ENCODE measurements at places on chromosomes 2 and 18.

GRCh38 chr2:64165706-64166105 lies 21.5 kb upstream of the PELI1 start:
- no peak for DNase-seq

- no peak for DNase-seq
These were observed 247.5 kb downstream of the KCNJ3 start for GRCh38 chr2:154945984-154946383.

- peak; percentile 91 for DNase-seq
These were observed at the start of gene DLGAP1 for GRCh38 chr18:4455113-4455811. DLGAP1 (minus strand) TSS chr18:4455307.

GRCh38 chr18:55732227-55733106 lies 144.5 kb upstream of the TCF4 start:
- no peak for DNase-seq

DNA sequence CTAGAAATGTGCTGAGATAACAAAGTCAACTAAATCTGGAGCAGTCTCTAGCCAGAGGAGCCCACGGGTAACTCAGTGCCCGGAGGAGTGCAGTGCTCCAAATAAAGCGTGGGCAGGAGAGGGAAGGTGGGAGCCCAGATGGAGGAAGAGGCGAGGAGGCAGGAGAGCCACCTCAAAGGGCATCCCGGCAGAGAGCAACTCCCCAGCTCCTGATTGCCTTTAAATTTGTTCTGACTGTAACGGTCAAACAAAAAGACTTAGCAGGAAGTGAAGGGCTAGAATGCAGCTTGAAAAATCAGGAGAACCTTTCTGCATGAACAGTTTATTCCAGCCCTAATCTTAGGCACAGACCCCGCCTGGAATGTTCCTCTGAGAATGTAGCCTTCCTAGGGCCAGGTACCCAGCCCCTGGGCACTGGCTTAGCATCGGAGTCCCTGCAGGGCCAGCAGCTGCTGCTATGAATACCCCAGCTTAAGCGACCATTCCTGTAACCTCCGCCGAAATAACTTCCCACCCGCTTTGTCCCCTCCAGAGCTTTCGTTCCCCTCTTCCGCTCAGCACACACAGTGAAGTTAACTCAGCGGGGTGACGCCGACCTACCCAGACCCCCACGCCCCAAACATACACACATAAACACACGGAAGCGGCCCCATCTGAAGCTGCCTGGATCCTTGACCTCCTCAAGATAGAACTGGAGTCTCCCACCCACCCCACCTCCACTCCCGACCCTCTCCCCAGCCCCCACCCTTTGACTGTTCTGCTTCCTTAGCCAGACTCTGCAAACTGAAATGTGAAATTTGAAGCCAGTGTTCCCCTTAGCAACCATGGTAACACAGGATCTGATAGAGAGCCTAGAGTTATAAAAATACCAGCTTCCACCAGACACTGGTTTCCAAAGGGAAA lies 123.2 kb downstream of the SMAD7 start:
- peak; percentile 82 for DNase-seq

DNA sequence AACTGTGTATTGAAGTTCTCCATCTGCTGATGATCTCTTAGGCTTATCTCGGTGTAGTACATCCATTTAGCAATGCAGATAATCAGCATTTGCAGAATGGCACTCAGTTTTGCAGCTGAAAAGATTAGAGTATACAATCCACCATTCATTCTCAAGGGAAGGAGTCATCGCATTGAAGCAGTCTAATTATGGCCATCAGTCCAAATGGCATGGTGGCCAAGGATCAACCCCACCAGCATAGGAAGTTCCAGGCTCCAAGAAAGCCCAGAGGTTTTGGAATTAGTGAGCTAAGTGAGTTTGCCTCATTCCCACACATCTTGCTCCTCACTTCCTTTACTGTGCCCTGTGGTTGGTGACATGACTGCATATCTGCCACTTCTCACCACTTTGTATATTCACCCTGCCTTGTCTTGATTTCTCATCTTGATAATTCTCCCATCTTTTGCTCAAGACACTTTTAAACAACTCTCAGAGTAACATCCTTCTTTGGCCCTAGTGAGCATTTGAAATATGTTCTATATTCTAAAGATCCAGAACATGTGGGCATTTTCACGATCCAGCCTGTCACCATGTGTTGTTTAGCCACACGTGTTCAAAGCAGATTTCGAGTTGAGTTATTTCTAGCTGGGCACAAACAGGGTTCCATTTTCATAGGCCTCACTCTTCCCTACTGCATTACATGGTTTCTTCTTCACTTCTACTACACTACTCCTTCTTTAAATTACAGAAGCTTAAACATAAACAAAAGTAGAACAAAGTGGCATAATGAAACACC lies 1119.8 kb downstream of the TSN start:
- no peak for DNase-seq

DNA sequence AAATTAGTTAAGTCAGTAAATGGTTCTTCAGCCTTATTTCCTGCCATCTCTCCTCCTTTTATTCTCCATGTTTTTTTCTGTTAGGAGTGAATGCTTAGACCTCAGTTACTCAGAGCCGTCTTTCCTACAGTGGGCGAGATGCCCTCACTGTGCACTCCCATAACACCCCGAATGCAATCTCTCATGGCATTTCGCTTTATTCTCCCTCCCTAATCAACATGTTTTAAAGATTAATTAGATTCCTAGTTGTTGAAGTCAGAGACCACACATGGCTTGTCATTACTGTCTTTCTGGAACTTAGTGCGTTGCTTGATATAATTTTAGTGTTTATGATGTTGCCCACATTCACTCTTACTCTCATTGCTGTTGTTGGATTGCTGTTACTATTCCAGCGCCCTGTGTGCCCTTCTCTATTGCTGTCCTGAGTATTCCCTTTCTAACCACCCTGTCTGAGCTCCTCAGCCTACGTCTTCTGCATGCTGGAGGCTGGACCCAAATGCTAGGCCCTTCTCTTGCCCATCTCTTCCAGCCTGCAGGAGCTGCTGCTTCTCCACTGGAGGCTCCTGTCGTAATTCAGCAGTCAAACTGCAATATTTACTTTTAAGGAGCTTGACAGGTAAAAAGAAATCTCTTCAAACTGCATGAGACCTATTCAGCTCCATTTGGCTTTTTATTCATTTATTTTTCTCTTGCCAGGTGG lies 99.3 kb downstream of the MAP2 start:
- DNase-seq: no peak

DNA sequence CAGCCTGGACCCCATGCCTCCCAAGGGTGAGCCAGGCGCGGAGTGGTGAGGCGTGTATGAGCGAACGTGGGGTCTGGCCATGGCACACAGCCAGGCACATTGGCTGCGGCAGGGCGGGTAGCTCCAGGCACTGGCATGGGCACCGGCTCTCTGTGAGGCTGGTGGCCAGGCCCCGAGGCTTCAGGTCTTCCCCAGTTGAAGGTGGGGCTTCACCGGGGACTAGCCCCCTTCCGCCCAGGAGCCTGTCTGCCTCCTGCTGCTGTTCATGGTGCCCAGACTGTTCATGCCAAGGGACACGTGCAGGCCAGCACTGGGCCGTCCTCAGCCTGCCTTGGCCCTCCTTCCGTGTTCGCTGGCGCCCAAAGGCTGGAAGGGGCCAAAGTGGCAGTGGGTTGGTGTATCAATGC lies 26.8 kb downstream of the DDX1 start:
- DNase-seq: no peak

DNA sequence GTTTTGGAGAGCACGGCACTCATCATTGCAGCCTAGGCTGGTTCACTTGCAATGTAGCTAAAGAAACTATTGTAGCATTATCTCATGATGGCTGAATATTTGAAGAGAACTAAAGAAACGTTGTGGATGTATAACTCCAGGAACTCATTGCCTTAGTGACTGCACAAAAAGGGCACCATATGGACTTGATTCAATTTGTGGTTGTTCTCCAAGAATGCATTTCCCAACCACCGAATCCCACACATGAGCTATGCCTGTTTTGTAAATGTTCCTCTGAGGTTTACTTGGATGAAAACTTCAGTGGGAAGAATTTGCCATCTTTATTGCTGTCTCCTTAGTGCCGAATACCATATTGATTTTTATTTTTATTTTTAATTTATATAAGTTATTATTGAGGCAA lies 43.5 kb downstream of the DOK6 start:
- DNase-seq: no peak

GRCh38 chr2:235052514-235053354 lies 100.9 kb downstream of the SH3BP4 start:
- DNase-seq: no peak

- DNase-seq: no peak
These were observed 12.1 kb upstream of the TTC39C start for GRCh38 chr18:24002479-24002878.

DNA sequence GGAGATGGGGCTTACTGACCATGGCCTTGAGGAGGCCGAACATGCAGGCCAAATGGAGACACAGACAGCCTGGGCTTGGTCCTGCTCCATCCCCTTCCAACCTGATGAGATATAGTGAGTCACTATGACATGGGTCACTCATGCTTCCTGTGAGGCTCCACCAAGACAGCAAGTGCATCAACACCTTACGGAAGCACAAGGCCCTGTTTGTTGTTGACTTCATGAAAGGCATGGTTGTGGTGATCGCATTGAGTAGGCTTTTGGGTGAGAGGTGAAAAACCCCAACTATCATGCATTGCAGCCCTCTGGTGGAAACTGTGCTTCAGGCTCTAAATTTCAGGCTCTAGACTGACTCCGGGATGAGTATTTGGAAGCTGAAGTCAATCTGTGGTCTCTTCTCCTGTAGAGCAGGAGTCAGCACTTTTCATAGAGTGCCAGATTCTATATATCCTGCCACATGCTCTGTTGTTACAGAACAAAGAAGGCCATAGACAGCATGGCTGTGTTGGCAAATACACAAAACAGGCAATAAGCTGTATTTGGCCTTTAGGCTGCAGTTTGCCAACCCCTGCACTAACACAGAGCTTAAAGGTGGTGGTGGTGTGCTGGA lies 10.1 kb downstream of the IL37 start:
- DNase-seq: no peak

- DNase-seq: no peak
These were observed 271.8 kb upstream of the HS6ST1 start for GRCh38 chr2:128590309-128591021.

DNA sequence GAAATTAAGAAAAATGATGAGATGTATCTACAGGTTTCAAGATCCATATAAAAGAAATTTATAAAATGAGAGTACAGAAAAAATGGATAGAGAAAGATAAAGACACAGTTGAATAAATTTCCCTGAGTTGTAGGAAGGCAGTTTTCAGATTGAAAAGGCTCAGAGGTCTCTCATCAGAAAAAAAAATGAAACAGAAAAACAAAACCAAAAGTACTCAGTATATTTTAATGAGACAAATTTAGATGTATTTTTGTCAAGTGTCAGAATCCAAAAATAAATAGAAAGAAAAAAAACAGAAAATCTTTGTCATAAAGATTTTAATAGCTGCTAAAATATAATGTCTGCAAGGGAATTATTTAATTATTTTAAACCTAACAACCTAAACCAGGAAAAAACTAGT lies 520.5 kb downstream of the KCNJ3 start:
- no peak for DNase-seq

DNA sequence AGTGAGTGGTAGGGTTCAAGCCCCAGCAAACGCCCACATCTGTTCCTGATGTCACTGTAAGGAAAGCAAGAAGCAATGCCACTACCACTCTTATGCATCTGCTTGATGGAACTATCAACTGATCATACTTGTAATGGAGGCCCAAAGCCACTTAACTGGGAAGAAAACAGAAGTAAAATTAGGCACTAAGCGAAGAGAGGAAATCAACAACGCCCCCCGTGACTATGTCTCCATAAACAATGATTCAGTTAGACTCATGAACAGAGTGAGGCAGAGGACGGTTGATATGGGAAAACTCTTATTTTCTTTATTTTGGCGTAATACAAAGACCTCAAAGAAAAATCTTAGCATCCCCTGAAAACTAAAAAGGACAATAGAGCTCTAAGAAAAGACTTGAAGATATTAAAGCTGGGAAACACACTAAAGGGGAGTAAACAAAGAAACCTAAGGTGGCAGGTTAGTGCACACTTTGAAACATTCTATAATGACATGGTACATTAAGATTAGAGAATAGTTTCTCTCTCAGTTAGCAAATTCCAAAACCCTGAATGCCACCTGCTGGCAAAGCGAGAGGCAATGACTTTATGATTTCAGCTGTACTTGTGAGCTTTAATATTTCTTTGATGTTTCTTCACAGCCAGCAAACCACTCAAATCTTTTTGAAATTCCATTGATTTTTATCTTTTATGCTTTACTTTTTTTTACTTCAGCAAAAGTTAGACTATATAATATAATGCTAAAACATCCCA lies 86.5 kb downstream of the LRP2 start:
- no peak for DNase-seq

- DNase-seq: no peak
These were observed 132.4 kb upstream of the CAVIN2 start for GRCh38 chr2:191979221-191979730.
